CD8-positive, alpha-beta T cell (primary cell): ENCODE measurements at places on chromosomes 5 and 9.

GRCh38 chr9:980640-981039 lies 4.2 kb downstream of the DMRT3 start:
- no peak for DNase-seq

DNA sequence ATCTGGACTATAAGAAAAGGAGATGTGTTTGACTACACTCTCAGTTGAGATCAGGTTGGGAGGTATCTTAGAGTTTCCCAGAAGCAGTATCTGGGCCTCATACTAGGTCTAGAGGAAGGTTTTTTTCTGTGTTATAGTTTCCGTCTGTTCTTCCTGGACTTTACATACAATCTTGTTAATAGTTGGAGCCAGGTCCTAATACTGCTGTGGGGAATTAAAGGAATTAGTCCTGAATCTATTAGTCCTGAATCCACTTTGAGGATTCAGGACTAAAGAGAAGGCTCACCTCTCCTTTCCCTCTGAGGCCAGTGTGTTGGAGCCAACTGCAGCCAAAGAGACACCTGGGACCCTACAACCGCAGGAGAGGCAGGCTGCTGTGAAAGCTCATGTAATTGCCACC lies 445.7 kb upstream of the CLINT1 start:
- no peak for DNase-seq

DNA sequence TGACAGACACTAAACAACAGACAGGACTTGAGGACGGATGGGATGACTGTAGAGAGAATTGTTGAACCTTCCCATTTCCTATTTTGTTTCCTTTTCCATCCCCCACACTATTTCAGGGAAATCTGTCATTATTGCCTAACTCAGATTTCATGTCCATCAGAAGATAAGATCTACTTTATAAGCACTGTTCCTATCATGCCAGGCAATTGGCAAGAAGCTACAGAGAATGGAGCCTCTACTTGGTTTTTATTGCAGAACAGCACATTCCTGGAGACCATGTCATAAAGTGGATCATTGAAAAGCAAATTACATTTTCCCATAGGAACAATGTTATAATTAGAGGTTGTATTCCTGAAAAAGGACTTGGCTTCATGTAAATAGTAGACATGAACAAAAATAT lies 173.7 kb upstream of the KIF2A start:
- no peak for DNase-seq

DNA sequence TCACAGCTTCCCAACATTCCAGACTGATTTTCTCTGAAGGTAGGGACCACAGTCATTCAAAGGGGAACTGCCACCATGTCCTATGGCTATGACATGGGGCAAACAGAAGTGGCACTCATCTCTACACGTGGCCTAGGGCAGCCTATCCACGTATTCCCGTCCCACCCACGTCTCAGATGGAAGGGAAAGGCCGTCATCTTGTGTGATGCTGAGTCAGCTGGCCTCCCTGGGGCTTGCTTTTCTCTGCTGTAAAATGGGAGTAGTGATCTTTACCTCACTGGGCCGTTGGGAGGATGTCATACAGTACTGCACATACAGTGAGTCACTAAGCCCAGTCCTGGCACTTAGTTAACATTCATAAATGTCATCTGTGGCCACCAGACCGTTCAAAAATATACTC lies 72.3 kb downstream of the RAPGEF1 start:
- peak; percentile 69 for DNase-seq

DNA sequence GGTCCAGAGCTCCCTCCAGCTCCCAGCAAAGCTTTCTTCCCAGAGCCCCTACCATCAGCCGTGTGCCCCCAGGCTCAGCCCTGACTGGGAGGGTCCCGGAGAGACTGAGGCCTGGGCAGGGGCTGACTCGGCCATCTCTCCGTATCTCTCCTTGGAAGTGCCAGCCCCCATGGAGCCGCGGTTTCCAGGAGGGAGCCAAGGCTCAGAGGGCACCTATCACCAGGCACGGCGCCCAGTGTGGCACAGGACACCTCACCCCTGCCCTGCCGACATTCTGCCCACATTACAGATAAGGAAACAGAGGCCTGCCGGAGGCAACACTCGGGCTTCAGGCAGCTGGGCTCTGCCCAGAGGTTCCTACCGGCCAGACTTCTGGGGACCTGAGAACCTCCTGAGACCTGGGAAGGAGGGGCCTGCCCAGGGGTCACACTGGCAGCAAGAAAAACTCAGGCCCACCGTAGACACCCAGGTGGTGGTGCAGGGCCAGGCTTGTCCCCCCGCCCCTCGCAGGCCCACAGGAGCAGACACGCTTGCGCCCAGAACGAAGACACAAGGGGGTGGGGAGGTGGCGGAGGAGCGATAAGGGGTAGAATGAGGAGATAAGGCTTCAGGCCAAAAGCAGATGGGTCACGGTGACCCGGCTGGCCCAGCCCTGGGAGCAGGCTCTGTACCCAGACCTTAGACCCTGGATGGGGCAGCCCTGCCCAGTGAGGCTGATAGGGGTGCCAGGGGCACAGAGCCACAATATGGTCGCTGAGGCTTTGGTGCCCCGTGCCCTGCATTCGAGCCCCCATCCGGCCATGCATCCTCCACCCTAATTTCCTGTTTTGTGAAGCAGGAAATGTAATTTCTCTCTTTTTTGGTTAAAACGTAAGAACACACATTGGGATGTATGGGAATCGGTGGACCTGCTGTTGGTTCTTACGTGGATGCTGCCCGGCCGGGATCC lies 11.8 kb downstream of the NR5A1 start:
- DNase-seq: peak; percentile 15

GRCh38 chr9:94480205-94480604 lies 74.7 kb upstream of the PCAT7 start:
- no peak for DNase-seq

- DNase-seq: no peak
These were observed 296.5 kb downstream of the ARHGAP26 start for GRCh38 chr5:143066556-143067281.

DNA sequence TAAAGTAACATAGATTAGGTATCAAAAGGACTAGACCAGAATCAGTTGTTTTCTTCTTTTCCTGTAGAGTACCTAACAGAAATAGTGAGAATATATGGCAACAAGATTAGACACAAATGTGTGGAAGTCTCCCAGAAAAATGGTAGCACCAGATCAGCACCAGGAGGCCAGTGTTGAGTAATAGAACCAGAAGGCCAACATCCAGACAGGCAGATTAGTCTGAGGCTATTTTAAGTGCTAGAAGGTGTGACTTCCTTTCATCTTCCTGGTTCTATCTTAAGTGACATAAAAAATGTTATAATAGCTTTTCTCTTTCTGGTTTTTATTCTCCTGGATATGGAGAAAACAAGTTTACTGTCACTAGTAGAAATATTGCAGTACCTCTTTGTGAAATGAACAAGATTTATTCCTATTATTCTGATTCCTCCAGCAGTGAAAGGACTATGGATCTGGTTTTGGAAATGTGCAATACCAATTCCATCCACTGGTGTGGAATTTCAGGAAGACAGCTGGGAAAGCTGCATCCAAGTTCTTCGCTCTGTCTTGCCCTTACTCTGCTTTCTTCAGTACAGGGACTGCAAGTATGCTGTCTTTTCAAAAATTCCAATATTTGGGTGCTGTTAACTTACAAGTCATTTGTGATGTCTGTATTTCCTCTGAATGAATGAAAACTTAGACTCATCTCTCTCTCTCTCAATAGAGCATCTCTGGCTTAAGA lies 39.1 kb downstream of the SHLD3 start:
- DNase-seq: no peak

- DNase-seq: no peak
These were observed 264.9 kb downstream of the CD180 start for GRCh38 chr5:66931651-66932050.
